CD8-positive, alpha-beta T cell (primary cell): ENCODE measurements at places on chromosomes 7 and 10.

GRCh38 chr7:131365838-131366237 is 38.2 kb downstream of the MKLN1 start:
- DNase-seq = no peak

DNA sequence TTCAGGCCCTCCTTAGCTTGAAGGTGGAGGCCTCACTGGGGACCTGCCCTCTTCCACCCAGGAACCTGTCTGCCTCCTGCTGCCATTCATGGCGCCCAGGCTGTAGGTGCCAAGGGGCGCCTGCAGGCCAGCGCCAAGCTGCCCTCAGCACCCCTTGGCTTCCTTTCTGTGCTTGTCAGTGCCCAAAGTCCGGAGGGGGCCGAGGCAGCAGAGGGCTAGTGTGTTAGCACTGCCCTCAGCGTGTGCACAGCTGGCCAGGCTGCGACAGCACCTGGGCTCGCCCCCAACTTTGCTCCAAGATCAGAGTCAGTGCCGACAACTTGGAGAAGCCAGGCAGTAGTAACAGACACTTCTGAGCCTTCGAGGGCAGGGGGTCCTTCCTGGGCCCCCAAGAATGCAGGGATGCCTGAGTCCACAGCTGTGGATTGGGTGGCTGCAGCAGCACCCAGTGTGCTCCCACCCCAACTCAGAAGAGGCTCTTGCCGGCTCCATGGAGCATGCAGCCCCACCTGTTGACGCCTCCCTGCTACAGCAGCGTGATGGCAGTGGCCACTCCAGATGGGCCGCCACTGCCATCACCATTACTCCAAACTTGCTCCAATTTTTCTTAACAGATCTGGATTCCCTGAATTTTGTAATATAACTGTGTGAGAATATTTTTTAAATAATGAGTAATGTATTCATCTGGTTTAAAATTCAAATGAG is 41.7 kb downstream of the CACUL1 start:
- no peak for DNase-seq

- no peak for DNase-seq
These were observed 3.4 kb downstream of the NEUROD6 start for GRCh38 chr7:31337002-31337565.

- DNase-seq = peak; percentile 19
These were observed 15.4 kb downstream of the GPNMB start for GRCh38 chr7:23261843-23262452.

GRCh38 chr7:119996634-119997033 is 276.3 kb upstream of the KCND2 start:
- no peak for DNase-seq

DNA sequence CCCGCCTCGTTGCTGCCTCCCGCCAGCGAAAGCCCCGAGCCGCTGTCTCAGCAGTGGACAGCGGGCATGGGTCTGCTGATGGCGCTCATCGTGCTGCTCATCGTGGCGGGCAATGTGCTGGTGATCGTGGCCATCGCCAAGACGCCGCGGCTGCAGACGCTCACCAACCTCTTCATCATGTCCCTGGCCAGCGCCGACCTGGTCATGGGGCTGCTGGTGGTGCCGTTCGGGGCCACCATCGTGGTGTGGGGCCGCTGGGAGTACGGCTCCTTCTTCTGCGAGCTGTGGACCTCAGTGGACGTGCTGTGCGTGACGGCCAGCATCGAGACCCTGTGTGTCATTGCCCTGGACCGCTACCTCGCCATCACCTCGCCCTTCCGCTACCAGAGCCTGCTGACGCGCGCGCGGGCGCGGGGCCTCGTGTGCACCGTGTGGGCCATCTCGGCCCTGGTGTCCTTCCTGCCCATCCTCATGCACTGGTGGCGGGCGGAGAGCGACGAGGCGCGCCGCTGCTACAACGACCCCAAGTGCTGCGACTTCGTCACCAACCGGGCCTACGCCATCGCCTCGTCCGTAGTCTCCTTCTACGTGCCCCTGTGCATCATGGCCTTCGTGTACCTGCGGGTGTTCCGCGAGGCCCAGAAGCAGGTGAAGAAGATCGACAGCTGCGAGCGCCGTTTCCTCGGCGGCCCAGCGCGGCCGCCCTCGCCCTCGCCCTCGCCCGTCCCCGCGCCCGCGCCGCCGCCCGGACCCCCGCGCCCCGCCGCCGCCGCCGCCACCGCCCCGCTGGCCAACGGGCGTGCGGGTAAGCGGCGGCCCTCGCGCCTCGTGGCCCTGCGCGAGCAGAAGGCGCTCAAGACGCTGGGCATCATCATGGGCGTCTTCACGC is 825 bp downstream of the ADRB1 start:
- no peak for DNase-seq

DNA sequence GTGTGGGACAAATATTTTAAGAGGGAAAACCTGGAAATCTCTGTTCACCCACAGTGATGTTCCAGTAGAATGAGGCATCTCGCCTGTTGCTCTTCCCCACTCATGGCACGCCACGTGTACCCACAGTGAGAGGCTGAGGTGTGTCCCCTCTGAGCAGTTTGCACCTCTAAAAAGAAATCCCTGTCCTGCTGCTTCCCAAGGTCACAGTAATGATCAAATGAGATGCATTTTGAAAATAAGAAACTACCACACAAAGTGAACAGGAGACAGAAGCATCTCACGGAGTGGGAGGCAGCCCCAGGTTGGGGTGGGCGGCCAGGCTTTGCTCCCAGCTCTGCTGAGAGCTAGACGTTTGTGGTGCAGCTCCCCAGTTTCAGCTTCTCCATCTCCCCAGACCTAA is 12.4 kb upstream of the ZNF777 start:
- no peak for DNase-seq

- DNase-seq = no peak
These were observed 29.7 kb downstream of the CCDC6 start for GRCh38 chr10:59876695-59877094.

- no peak for DNase-seq
These were observed 68.1 kb downstream of the VPS41 start for GRCh38 chr7:38840736-38841460.

GRCh38 chr7:30703756-30704155 is 21.5 kb upstream of the CRHR2 start:
- no peak for DNase-seq

DNA sequence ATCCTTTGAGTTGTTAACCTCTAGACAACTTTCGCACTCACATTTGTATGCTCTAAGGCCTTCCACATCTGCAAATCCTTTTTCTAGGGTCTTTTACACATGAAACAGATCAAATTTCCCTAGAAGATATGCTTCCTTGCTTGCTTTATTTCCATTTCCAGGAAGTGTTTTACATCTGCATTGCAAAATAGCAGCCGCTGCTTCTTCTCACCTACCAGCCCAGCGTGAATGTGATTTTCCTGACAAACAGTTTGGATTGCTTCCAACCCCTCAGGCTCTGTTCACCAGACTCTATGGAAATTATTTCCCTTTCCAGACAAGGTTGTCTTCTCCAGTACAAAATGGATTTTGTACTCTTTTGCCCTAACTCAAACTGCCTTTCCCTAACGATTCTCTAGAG is 50.9 kb upstream of the PAPSS2 start:
- DNase-seq = no peak

GRCh38 chr10:118835682-118836326 is 81.0 kb upstream of the CACUL1 start:
- no peak for DNase-seq

GRCh38 chr10:22561909-22562308 is 152.5 kb downstream of the PIP4K2A start:
- no peak for DNase-seq

DNA sequence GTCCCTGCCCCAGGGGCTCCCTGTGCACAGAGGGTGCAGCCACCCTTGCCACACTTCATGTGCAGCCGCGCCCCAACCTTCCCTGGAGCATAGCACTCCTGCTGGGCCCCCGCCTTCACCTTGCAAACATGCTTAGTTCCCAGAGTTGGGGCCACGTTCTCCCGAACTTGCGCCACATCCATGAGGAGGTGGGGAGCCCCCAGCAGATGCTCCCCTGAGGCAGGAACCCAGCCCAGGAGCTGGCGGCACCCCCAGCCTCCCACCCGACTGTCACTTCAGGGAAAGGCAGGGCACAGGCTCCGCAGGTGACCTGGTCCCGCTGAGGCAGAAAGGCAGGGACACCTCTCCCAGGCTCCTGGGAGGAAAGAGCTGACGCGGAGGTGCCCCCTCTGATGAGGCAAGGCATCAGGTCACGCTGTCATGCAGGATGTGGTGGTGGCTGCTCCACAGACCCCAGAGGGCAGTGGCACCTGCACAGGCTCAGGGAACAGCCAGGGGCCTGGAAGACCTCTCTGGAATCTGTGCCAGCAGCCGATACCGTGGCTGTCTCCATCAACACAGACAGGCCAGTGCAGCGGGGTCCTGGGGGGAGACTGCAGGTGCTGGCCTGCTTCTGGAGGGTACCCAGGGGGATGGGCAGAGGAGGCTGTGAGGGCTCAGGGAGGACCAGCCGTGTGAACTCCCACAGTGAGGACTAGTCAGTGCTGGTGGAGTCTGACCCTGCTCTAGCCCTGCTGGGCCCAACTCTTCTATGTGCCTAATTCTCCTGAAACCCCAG is 221.3 kb downstream of the MAD1L1 start:
- DNase-seq = no peak

- no peak for DNase-seq
These were observed 64.9 kb downstream of the EEPD1 start for GRCh38 chr7:36217961-36218284.

GRCh38 chr10:105068497-105068896 is 427.4 kb downstream of the SORCS3 start:
- DNase-seq = no peak

GRCh38 chr10:774661-775244 is 85.3 kb upstream of the DIP2C start:
- no peak for DNase-seq
